ENCODE measurements at places on chromosomes 2 and 18.

- no peak for DNase-seq
Measured at GRCh38 chr18:54358495-54359040, 862 bp downstream of the C18orf54 start.

DNA sequence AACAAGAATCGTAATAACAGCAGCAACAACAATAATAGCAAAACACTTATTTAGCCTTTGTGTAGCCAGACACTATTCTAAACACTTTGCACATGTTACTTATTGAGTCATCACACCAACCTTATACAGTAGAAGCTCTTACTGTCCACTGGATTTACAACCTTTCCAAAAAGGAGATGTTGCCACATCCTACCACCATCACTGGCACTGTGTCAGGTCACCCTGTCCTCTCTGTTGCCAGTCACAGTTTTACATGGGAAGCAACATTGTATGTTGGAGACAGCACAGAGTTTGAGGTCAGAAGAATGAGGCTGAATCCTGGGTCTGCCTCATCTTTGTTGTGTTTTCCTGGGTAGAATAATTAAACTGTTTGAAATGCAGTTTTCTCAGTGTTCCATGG lies 201.4 kb upstream of the EPAS1 start:
- DNase-seq = no peak

DNA sequence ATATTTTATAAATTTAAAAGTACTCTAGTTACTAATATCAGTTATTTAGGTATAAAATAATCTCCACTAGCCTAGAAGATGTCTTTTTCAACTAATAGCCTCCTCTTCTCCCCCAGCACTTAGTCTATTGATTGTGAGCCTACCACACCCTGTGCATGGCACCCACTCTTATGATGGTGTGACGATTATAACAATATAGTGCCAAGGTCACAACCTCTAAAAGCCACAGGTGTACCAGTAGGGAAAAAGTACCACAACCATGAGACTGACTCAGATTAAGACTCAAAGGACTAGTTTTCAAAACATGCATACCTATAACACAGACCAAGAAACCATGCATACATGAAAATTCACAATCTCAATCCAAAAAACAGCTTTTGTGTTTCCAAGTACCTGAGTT lies 27.6 kb downstream of the THADA start:
- DNase-seq = no peak

GRCh38 chr2:85662899-85663593 lies 5.0 kb downstream of the SFTPB start:
- no peak for DNase-seq

DNA sequence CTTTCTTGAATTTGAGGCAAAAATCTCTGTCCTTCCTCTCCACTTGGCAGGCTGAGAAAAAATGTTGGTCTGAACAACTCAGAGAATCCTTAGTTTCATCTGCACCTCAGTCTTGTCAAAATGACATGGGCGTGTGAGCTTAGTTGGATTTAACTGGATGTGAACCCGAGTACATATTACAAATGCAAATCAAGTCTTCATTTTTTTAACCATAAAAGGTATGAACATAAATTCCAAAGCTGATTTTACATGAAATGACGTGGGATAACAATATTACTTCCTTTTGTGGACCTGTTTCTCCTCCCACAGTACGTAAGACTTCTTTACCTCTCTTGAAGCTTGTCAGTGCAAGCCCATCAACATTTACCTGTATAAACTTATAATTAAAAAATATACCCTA lies 32.6 kb upstream of the RND3 start:
- DNase-seq = no peak

GRCh38 chr18:37294951-37295350 lies 270.6 kb downstream of the CELF4 start:
- no peak for DNase-seq

All from CD4-positive, alpha-beta T cell treated with Interferon alpha-2 for 1 hour (primary cell).